Renal cortical epithelial cell (primary cell): ENCODE measurements at places on chromosomes 11 and 22.

- DNase-seq = no peak
Observed at GRCh38 chr22:48574776-48575617, 1252.7 kb downstream of the BRD1 start.

DNA sequence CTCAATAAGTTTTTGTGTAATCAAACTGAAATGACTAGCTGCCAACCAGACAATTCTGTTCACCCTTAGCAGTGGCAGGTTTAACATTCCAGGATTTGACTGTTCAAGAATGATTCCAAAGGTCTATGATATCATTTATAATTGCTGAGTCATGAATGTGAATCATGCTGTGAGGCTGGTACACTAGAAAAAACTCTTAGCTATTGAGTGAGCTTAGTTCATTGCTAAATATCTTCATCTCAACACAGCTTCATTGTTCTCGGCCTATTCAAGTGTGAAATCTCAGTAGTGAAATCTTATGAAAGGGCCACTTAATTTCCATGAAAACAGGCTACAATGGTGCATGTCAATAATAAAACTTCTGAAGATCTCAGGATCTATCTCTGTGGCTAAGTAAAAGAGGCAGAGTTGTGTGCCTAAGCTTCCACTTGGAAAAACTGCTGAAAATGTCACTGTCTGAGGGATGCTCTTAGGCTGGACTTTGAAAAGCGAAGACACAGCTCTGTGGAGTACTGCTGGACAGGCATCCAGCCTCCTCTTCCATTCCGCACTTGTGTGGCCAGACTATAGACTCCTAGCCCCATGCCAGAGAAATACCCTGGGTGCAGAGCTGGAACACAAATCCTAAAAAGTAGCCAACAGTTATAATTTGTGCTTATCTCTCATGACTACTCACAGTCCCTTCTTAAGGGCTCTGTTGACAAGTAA, 12.8 kb downstream of the AQP11 start:
- DNase-seq = peak; percentile 99

DNA sequence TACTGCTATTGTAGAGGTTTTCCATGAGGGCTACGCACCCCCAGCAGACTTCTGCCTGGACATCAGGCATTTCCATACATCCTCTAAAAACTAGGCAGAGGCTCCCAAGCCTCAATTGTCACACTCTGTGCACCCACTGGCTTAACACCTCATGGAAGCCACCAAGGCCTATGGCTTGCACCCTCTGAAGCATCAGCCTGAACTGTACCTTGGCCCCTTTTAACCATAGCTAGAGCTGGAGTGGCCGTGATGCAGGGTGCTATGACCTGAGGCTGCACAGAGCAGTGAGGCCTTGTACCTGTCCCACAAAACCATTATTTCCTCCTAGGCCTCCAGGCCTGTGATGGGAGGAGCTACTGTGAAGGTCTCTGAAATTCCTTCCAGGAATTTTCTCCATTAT, 33.9 kb downstream of the AAMDC start:
- DNase-seq = no peak

- DNase-seq = no peak
Observed at GRCh38 chr11:57335023-57335342, 709 bp downstream of the SSRP1 start.

DNA sequence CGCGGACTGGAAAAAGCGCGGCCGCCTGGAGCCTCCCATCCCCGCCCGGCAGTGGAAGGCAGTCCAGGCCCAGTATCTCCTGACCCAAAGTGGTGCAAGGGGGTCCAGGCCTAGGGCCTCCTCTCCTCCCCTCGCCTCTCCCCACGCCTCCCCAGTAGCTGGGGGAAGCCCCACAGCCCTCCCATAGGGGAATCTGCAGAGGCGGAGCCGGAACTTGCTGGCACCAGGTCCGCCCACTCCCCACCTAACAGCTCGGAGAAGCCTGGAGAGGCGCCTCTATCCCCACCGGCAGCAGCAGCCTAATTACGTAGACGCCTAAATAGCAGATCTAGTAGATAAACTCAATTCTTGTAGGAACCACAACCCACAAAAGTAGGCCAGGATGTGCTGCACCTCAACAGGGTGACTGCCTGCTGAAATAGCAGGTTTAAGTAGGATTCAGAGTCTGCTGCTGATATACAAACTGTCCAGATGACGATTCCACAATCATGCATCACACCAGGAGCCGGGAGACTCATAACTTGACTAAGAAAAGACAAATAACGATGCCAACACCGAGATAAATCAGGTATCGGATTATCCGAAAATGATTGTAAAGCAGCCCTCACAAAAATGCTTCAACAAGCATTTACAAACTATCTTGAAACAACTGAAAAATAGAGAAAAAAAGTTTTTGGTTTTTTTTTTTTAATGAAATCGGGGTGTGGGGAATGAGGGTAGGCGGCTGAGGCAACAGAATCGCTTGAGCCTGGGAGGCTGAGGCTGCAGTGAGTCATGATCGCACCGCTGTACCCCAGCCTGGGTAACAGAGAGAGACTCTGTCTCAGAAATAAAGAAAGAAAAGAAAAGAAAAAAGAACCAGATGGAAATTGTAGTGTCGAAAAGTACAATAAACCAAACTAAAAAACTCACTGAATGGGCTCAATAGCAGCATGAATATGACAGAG, 11.4 kb upstream of the BRD1 start:
- DNase-seq = no peak

DNA sequence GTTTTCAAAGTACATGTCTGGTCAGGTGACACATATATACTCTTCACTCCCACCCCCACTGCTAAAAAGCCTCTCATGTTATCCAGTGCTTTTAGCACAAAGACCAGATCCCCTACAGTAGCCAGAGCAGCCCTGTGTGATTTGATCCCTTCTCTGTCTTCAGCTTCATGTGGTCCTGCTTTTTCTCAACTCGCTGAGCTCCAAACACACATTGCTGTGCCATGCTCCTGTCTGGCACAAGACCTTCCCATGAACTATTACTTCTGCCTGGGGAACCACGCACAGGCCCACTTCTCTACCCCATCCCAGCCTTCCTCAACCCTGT, 127.1 kb downstream of the RASSF10 start:
- DNase-seq = no peak

DNA sequence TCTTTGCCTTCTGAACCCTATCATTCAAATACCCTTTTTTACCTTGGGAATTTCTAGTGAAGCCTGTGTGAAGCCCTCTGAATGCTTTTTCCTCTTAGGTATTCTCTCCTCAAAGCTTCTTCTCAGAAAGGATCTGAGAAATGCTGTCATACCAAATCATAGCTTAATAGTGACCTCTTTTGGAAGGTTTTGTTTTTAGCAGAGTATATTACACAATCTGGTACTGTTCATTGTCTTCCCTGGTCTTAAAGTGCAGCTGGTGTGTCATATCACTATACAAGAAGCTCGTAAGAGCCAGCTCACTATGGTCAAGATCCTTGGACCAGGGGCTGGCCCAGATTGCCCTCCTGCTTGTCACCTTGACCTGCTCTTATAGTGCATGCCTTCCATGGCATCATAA, 204.4 kb upstream of the ANO5 start:
- peak; percentile 29 for DNase-seq

DNA sequence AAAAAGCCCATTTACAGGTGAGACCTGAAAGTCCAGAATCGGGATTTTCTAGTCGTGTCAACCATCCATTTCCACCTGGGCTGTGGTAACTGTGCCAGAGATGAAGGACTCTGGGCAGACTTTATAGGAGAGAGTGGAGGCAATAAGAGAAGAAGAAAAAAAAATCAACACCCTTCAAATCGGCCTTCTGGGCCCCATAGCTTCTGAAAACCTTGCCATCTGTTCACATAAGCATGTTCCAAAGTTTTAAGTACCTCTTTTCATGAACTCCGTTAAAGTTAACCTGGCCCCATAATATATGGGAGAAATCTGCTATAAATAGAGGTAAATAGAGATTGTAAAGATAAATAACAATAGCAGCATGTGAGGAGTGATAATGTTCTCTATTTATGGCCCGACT, 470.5 kb downstream of the MIAT start:
- no peak for DNase-seq

DNA sequence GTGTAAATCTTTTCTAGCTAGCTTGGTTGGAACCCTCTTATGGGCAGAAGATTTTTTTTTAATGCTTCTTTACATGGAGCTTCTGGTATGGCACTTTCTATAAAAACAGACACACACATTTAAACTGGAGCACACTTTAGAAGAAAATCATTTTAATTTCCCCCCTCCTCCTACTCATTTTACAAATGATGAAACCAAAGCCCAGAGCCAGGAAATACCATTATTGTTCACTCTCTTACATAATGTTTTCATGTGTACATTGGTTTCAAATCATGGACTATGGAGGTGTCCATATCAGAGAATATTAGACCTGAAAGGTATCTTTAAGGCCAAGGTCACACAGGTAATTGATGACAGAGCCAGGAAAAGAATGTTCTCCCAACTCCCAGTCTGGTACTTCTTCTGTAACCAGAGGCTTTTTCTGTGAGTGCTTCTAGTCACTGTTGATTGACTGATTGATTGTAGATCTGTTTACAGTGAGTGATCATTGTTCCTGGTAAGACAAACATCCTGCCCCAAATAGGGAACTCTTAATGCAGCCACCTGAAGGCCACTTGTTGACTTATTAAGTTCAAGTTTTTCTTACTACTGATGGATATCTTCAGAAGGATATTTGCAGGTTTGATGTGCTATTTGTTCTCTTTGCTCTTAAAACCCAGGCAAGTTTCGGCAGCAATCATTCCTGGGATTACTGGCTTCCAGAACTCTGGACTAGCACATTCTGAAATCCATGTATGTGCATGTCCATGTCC, 26.8 kb upstream of the ME3 start:
- DNase-seq = no peak

- DNase-seq = no peak
Observed at GRCh38 chr22:17914474-17914873, 109.9 kb downstream of the MICAL3 start.

GRCh38 chr22:39300186-39300830, 19.1 kb downstream of the RPL3 start:
- no peak for DNase-seq

DNA sequence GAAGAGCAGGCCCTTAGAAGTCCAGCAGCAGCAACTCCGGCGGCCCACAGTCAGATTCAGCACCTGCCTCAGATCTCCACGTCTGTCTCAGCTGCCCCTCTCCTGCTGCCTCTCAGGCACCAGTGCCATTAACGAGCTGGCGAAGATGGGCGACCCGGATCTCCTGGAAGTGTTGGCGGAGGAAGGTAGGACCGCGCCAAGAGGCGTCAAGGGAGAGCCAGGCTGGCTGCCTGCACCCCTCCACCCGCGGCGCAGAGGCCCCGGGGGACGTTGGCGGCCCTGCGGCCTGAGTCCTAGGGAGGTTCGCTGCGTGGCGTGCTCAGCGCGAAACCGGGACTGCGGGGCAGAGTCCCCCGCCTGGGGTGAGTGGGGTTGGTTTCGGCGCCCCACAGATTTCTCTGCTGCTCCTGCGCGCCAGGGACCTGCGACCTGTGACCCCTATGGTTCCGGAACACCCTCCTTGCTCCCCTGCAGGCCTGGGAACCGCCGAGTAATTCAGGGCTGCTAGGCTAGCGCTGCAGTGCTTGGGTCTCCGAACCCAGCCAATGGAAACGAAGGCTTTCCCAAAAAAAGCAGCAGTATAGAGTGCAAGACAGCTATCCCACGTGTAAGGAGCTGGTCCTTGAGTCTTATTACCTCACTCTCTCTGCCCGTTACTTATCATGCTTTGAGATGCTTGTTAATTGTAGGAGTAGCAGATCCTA, 615 bp downstream of the ANO5 start:
- peak; percentile 8 for DNase-seq

DNA sequence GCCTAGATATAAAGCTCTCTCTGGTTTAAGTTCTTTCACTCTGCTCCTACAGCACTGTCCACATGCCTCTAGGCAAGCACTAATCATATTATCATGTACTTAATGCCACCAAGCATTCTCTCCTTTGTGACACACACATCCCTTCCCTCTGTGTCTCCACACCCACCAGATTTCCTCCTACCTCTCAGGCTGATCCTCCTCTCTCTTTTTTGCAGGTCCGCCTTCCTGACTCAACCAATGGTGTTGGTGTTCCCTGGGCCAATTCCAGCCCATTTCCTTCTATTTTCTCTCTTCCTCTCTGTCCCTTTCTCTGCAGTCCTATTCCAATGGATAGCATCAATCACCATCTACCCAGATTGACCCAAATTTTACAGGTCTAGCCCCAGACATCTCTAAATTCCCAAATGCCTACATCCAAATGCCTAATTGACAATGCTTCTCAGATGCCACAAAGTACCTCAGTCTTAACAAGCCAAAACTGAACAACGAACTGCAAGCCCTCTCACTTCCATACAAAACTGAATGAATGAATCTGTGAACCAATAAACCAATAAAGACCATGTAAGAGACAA, 504 bp upstream of the ZNF215 start:
- DNase-seq = peak; percentile 11

DNA sequence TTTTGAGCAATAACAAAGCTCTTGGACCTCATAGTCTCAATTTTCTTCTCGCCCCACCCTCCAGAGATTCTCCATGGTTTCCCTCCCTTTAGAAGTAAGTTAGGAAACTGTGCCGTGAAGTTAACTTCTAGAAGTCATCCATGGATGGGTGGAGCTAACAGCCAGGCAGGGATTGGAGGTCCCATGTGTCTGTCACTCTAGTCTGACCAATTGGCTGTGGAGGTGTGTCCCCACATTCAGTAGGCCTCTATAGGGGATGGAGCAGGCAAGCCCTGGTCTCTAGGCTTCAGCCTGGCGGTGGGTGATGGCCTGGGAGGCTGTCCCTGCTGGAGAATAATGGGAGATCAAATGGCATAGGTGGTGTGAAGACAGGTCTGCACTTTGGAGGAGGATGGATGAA, 50.7 kb downstream of the TP53I11 start:
- DNase-seq = no peak

DNA sequence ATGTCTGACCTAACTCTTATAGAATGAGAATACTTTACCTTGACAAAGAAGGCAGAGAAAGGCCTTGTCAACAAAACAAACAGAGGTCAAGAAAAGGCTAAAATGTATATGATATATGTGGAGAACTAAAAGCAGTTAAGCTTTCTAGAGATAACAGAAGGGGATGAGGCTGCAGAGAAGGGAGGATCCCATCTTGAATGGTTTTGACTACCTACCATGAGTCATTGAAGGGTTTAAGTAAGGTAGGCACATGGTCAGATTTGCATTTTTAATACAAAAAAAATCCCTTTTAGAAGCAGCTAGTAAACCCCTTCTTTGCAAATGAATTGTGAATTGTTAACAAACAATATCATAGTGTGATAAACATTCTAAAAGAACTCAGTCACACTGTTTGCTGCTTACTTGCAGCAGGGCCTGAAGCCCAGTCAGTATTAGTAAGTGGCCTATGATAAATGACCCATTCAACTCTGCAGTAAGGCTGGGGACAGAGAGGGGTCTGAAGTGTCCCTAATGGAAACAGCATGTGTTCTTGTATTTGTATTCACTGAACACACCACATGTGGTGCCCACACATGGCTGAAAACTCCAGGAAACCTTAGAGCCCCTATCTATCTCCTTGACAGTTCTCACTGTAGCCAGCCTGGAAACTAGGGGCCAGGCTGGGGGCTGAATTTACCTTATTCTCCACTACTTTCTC, 328.8 kb upstream of the PITPNB start:
- DNase-seq = no peak

GRCh38 chr11:43212279-43212678, 99.5 kb upstream of the API5 start:
- DNase-seq = no peak
